ENCODE measurements at places on chromosomes 3 and 15. TPM values are rescaled to one million over a fixed set of nuclear protein-coding genes. Genes with fewer than 3 reads are reported as not detected.

The C3orf70 gene
- polyA plus RNA-seq, result not detected

The PPP1R2 gene
- 299 TPM for polyA plus RNA-seq

The IGF1R gene
- 8.4 TPM for polyA plus RNA-seq

The GOLGA6L7 gene
- not detected for polyA plus RNA-seq

The IP6K2 gene
- 50.0 TPM for polyA plus RNA-seq

All from naive thymus-derived CD4-positive, alpha-beta T cell (primary cell).